ENCODE measurements at places on chromosomes 1 and 21.

DNA sequence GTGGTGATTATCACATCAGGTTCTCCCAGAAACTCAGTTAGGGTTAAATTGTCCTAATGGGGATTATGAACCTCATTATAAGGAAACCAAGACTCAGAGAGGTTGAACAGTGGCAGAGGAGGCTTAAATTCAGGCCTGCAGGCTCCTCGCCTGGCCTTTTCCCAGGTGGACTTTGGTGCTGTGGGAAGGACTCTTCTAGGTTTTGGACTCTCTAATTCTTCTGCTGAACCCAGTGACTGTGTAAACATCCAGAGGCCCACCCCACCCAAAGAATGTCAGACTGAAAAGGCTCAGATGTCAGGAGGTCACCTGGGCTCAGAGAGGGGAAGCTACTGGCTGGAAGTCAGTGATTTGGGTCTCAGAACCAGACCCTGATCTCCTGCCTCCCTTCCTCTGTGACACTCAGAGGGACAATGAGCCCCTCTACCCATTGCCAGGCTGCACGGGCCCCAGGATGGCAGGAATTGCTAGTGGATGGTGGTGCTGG, 2.5 kb downstream of the ZNF362 start:
- no peak for DNase-seq

DNA sequence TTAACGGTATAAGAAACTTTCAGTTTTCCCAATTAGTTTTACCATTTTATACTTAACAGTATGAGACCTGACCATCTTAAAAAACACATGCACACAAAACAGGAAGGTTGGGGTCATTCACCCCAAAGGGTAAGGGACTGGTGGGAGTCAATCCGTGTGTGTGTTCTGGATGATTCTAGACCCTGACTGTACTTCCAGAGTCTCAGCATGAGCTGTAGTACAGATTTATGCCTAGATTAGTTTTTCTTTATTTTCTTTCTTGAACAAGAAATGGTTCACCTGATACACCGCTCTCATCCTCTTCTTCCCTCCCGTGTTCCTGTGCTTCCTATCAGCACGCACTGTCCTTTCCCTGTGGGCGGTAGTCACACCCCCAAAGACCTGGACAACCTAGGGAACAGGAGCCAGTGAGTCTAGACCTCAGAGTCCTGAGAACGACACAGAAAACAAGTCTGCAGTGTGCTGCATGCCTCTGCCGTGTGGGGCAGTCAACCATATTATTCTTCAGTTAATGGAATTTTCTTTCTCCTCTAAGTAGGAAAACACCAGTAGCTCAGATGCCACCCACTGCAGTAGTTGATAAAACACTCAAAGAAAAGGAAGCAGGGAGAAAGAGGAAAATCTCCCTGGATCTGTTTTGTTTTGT, 38.9 kb upstream of the MRPS6 start:
- no peak for DNase-seq

GRCh38 chr1:212536586-212536985, 72.0 kb upstream of the ATF3 start:
- DNase-seq, result no peak

- DNase-seq, result peak; percentile 10
Measured at GRCh38 chr1:158798531-158798930, 17.5 kb upstream of the OR6N2 start.

DNA sequence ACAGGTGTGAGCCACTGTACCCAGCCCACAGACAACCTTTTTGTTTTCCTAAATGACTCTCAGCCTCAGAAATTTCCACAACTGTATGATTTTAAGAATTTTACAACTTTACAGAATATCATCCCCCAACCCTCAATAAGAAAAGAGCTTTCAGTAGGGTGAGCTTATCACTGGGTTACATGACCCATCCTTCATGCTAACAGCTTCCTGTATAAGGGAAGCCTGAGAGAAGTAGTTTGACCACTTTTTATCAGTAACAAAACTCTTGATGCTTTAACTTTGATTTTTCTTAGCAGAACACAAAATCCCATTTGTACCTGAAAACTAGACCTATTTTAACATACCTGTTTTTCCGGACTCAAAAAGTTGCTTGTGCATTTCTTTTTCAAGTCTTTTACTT, 9.7 kb upstream of the MYBPHL start:
- no peak for DNase-seq
